Right lobe of liver (tissue), 6 donors: ENCODE measurements at places on chromosomes 6 and 20.

- DNase-seq, result no peak
Measured at GRCh38 chr6:34798057-34798456, 6.2 kb downstream of the BLTP3A start.

DNA sequence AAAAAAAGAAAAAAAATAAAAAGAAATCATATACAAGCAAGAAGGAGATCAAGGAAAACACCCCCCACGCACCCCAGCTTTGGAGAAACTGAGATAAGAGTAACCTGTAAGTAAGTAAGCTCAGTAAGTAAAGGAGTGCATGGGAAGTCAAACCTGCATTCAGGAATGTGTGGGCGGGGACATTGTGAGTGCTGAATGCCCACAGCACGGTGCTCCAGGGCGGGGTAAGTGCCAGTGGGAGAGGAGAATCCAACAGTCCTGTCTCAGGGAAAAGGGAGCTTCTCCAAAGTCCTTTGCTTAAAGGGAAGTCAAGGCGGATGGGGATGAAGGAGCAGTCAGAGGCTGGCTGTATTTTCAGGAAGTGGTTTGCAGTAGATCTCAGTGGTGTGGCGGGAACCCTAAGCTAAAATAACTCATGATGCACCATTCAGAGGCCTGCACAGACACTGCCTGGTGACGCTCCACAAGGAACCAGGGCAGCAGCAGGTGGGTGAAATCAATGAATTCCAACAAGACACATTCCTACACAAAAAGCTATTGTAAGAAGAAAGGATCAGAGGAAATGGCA lies 368.0 kb downstream of the QKI start:
- no peak for DNase-seq

DNA sequence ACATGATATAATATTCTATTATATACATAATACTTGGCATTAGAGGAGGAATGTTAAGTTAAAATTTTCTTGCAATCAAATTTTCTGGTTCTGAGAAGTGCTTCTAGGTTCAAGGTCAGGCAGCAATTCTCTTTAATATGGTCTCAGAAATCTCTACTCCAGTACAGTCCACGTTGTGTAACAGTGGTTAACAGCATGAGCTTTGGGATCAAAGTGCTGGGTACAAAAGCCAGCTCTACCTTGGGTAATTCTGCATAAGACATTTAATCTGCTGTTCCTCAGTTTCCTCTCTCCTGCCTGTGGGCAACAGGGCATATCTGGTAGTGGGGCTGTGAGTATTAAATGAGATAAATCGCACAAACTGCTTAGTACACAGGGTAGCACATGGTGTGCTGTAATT lies 437.8 kb downstream of the CDC5L start:
- DNase-seq, result no peak

DNA sequence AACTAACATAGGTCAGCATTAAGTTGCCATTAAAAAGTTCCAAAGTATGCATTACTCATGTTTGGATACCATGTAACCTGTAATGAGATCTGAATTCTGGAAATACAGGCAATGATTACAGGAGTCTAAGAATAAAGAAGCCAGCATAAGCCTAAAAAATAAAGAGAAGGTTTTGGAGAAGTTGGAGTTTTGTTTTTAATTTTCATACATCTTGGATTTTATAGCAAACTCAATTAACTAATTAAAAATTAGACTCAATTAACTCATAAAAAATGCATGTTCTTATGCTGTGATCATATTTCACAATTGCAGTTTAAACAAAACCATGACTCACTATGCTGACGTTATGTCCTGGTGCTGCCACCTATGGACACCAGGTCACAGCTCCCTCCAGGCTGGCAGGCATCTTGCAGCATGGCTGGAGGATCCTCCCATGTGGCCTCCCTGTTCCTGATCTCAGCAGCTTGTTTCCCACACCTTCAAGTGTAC lies 648.8 kb upstream of the AGPAT4 start:
- DNase-seq, result peak; percentile 73

- no peak for DNase-seq
Measured at GRCh38 chr20:48754292-48754691, 73.5 kb downstream of the PREX1 start.

DNA sequence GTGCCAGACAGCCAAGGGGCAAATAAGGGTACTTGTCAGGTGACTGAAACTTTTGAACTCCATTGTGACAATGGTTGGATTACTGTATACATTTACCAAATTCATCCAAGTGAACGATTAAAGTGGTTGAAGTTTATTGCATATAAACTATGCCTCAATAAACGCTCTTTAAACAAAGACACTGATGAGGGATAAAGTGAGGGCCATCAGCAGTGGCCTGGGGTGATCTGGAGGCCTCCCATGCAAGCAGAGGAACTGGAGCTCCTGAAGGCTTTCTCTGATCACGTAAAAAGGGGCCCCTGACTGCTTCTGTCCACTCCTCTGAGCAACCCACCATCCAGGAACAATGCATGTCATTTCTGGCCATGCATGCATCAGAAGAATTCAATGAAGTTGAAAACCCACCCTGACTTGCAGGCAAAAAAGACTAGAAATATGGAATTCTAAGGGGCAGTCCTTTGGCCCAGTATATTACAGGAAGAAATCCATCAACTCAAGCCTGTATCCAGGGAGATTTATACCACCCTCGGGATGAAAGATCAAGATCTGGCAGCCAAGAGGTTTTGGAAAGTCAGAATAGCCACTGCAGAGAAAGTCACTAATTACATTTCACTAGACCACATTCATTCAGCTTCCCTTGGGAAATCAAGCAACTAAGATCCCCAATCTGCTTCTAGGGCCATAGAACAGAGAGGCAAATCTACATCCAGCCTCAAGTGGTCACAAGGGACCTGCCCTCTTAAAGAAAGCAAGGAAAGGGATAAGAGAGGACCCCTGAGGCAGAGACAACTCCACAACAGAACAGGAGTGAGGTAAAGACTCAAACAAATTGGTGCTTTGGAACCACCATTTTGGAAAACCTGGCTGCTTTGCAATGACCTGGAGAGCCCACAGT lies 31.7 kb upstream of the RAB22A start:
- no peak for DNase-seq

GRCh38 chr6:20365456-20365855 lies 36.2 kb upstream of the E2F3 start:
- no peak for DNase-seq

GRCh38 chr20:36717657-36718056 lies 28.2 kb downstream of the NDRG3 start:
- no peak for DNase-seq

GRCh38 chr6:52562911-52563310 lies 13.9 kb downstream of the TRAM2 start:
- DNase-seq, result no peak

- DNase-seq, result no peak
Measured at GRCh38 chr6:126076992-126077664, 90.8 kb downstream of the TRMT11 start.

GRCh38 chr6:145012039-145012662 lies 723.2 kb downstream of the EPM2A start:
- DNase-seq, result no peak

DNA sequence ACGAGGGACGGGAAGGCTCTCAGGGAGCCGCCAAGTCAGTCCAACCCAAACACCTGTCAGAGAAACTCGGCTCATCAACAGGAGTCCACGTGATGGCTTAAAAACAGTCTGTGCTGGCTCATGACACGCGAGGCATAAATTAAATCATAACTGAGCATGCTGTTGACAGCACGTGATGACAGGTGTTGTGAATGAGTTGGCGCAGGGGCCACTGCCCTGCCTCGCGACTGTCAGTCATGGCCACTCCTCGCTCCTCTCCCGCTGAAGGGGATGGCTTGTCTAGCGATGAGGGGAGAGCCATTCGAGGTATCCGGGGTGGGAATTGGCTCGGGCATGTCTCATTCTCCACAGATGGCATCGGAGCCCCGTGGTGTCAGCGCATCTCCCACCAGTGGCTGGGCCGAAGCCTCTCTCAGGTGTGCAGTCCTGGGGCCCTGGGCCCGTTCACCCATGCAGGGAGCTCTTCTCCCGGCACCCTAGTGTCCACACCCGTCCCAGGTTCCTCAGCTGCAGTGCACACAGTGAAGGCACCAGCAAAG lies 313.3 kb downstream of the BMP7 start:
- no peak for DNase-seq

- no peak for DNase-seq
Measured at GRCh38 chr20:61884571-61885389, 180.9 kb downstream of the TAF4 start.

DNA sequence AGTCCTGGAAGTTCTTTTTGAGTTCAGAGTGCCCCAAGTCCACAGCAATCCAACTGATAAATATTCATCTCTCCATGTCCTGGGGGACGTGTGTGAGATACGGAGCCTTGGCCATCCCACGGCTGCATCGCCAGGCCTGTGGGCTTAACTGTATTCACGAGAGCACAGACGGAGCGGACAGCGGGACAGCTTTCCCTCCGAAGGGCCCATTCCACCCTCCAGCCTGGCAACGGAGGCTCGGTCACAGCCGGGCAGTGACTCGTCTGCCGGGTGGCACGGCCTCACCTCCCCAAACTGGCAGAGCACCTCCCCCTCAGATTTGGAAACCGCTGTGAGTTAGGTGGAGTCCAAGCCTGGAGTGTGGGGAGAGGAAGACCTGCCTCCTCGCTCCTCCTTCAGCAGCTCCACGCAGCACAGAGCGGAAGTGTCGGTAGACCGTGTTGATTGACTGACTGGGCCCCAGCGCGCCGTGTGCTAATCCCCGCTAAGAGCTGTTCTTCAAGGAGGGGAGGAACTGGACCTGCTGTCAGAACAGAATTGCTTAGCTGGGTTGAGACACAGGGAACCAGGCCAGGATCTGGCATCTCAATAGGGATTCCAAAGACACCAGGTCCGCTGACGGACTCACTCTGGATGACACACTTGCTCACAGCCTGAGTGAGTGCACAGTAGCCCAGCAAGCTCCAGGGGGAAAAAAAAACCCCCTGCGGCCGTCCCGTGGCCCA lies 10.9 kb downstream of the FOXF2 start:
- no peak for DNase-seq

GRCh38 chr6:148779142-148779562 lies 32.3 kb downstream of the UST start:
- no peak for DNase-seq

GRCh38 chr20:25669826-25670422 lies 26.7 kb downstream of the ZNF337 start:
- no peak for DNase-seq

DNA sequence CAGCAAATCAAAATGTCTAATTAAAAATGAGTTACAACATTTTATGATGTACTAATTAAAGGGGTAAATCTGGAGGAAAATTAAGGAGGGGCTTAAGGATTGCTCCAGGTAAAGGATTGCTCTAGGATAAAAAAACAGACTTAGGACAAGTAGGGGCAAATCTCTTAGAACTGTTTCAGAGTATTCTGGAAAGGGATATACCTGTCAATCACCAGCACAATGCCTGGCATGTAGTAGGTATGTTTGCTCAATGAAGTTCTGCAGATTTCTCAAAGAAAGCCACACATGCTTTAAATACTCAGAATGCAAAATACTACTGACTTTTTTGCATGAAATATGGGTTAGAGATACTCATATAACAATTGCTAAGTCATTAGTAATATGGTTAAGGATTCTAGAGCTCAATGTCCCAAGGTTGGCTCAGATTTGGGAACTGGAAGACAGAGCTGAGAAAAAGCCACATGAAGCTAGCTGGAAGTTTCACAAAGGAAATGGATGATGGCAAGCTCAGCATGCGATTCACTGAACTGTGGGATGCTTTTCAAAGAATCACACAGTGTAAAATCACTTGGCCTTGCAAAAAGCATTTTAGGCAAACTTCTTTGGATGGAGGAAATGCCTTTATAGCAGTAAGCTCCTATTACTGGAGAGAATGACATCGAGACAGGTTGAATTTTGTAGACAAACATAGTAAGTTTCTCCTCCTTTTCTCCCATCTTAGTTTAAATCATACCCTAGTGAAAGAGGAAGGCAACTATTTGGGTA lies 72.8 kb downstream of the MAP3K5 start:
- no peak for DNase-seq

DNA sequence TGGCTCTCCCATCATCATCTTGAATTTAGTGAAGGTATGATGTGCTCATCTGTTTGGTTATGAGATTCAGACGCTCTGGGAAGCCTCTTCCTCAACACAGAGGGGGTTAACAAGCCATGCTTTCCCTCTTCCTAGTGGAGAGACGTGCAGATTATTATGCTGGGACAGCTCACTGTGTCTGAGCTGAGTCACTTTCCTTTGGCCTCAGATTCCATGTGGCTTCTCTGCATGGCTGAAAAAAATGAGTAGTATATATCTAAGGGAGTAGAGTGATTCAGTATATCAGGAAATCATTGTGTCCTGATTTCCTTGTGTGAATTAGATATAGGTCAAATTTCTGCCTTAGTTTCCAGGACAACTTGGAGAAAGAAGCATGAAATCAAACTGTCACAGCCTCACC lies 52.6 kb downstream of the FIG4 start:
- DNase-seq, result no peak

GRCh38 chr6:151661928-151662327 lies 145.6 kb upstream of the ESR1 start:
- DNase-seq, result no peak

GRCh38 chr6:137873273-137873762 lies 6.3 kb downstream of the TNFAIP3 start:
- DNase-seq, result peak; percentile 80

DNA sequence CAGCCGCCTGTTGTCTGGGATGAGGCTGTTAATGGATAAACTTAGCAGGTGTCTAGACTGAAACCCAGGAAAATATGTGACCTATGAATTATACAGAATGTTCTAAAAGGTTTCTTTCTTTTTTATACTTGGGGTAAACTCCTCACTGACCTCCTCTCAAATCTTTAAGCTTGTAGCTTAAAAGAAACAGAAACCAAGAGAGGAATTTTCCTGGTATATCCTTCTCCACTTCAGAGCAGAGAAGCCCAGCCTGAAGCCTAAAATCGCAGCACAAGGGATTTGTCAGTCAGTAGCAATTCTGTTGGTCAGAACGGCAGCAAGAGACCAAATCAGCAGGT lies 99.4 kb upstream of the RIPOR2 start:
- DNase-seq, result no peak

- DNase-seq, result no peak
Measured at GRCh38 chr6:30945281-30945680, 4.5 kb downstream of the MUCL3 start.

DNA sequence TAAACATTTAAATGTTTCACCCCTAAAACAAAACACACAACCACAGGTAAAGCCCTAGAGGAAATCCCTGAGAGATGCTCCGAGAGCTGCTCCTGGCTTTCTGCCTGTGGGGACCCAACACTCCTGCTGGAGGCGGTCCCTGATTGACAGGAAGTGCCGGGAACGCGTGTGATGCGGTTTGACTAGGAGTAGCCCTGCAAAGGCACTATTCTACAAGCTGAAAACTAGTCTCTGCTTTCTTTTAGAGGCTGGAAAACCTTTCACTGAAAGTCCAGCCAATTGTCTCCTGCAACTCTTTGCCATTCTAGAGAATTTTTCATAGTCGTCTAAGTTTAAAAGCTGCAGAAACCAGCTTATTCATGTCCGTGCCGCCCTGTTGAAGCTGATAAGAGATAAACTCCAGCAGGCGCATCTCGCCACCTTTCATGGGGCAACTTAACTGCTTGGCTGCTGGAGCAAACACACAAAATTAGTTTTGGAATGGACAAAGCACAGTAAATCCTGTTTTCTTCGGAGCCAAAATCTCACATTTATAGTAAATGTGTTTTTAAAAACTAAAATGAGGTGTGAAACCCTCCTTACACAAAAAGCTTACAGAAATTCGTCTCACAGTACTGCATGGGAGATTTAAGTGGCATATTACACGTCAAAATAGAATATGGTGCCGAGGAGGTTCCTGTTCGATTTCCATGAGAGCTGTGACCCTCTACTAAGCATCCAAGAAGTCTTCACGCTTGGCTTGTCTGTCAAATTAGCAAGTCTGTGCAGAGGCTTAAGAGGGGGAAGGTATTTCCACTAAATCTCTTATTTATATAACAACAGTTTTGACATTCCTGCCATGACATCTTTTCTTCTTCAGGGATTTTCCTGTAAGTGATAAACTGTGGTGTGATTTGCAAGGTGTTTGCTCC lies 46.9 kb downstream of the DACT2 start:
- DNase-seq, result no peak
